ENCODE measurements at places on chromosomes 12 and 14.

DNA sequence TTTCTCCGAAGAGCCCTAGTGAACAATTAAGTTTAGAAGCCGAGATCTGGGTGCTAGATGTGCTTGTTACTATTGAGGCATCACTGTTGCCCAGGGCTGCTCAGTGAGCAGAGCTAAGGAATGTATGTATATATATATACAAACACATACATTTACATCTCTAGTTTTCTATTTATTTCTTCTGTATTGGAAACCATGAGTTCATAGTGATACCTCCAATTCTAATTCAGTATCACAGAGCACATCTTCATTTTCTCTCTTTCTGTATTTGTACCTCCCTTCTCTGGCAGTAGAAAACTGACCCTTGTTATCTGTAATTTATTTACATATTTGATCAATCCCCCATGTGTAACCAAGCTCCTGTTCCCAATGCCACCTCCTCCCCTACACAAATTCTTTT is 40.7 kb upstream of the FUT8 start:
- no peak for DNase-seq

DNA sequence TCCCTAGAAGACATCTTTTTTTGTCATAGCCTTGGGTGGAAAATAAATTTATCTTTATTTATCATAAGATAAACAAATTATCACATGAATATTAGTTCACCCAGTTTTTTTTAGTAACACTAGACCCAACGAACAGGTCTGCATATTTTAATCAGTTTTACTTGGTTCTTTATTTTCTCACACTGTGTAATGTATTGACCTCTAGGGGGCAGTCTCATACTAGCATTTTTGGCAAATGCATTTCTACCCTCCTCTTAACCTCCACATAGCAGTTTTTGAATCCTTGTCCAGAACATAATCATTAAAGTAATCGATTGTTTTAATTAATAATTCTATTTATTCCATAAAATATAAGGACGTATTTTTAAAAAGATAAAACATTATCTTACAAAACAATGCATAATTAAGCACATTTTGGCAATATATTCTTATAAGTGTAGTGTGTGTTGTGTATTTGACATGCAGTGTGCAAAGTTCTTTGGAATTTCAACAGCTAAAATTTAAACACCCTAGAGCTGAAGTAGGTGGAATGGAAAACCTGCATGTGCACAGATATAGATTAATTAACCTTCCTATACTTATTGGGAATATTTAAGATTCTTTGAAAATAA is 31.6 kb upstream of the PTPRQ start:
- peak; percentile 30 for DNase-seq

DNA sequence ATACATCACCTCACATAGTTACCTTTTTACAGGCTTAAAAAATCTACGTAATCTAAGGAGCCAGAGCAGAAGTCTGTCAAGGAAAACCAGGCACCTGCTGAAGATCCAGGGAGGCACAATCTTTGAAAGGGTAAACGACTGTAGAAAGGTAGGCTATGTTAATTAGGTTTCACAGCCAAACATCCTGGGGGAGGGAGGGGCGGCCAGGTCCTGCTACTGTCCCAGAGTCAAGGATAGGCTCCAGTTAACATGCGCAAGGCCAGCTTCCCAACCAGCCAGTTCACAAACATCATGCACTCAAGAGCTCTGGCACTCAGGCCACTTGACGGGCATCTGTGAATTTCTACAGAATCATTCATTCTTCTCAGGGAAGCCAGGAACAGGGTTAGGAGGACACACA is 22.9 kb downstream of the NIN start:
- no peak for DNase-seq

DNA sequence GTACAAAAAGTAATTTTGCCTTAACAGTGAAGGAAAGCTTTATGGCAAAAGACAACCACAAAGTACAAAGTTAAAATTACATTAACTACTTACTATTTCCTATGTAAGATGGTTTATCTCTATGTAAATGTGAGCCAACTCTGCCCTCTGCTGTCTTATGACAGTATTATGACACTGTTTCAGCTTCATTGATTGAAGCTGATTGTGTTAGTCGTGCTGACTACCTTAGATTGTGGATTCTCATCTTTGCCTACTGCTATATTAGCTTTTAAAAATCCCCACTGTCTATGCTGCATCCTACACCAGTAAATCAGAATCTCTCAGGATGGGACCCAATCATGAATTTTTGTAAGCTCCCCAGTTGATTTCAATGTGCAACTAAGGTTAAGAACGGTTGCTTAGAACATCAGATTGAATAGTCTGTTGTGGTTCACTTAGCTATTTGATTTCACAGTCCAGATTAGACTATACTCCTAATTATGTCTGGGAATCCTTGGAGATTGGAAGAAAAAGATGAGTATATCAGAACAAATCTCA is 12.2 kb upstream of the SPTB start:
- peak; percentile 16 for DNase-seq

- peak; percentile 81 for DNase-seq
These were observed 50.9 kb upstream of the CCT2 start for GRCh38 chr12:69534389-69534822.

- DNase-seq = no peak
These were observed 12.5 kb upstream of the KRT80 start for GRCh38 chr12:52204095-52204930.

GRCh38 chr12:68067762-68068376 is 78.6 kb downstream of the IFNG-AS1 start:
- DNase-seq = no peak

GRCh38 chr12:108126212-108126611 is 2.9 kb upstream of the WSCD2 start:
- DNase-seq = no peak

- no peak for DNase-seq
These were observed 25.2 kb upstream of the NCOR2 start for GRCh38 chr12:124592481-124593160.

GRCh38 chr14:64201296-64201695 is 92.9 kb downstream of the ESR2 start:
- no peak for DNase-seq

DNA sequence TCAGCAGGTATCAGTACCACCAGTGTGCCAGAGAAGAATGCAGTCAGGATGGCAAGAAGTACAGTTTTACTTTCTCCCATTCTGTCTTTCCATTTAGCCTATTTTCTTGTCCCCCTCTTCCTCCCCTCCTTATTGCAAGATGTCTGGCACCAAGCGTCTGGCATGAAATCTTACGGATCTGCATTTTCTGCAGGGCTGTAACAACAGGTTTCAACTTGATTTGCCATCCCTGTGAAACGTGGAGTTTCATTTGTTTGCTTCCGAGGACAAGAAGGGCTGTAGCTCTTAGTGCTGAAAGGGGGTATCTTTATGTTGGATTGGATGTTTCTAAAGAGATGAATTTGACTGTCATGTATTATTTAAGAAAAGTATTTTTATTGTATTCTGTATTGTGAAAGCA is 1110.6 kb downstream of the BCL11B start:
- no peak for DNase-seq

GRCh38 chr12:14193639-14194038 is 171.8 kb upstream of the ATF7IP start:
- no peak for DNase-seq

DNA sequence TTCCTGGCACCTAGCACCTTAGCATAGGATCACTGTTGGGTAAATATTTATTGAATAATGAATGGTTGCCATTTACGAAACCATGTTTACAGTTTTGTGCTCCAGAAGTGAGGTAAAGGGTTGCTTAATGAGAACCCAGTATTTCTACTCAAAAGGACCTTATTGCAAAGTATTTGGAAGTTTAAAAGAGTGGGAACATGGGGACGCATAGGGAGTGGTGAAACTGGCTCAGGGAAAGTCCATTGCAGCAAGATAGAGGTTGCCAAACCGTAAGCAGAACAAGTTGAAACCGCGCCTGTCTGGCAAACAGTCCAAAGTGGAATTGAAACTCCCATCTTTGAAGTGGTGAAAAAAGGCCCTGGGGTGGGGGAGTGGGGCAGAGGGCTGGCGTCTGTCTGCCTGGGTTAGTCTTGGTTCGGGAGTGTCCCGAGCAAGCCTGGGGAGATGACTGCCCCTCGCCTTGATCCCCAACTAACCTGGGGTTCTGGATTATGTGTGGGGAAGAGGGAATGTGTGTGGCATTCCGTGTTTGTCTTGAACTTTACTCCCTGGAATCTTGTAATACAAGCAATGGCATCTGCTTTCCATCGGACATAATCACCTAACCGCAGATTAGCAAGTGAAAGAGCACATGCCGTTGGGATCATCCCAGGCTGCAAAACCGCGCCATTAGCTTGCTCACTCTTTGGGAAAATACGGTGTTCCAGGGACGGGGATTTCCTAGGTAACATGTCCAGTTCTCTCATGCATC is 7.2 kb downstream of the ALDH2 start:
- DNase-seq = no peak

DNA sequence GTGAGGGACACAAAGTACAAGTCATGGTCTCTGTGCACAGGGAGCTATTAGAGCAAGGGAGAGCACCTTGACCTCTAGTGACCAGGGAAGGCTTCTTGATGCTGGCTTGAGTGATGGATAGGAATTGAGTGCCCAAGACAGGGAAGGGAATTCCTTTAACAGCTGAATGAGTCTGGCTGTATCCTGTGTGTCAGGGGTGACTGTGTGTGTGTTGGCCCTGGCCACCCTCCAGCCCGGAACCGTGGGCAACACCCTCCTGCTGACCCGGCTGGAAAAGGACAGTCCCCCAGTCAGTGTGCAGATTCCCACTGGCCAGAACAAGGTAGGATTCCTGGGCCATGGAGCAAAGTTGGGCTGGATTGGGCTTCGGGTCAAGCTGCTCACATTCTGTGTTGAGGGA is 5.5 kb upstream of the PFDN5 start:
- DNase-seq = no peak

DNA sequence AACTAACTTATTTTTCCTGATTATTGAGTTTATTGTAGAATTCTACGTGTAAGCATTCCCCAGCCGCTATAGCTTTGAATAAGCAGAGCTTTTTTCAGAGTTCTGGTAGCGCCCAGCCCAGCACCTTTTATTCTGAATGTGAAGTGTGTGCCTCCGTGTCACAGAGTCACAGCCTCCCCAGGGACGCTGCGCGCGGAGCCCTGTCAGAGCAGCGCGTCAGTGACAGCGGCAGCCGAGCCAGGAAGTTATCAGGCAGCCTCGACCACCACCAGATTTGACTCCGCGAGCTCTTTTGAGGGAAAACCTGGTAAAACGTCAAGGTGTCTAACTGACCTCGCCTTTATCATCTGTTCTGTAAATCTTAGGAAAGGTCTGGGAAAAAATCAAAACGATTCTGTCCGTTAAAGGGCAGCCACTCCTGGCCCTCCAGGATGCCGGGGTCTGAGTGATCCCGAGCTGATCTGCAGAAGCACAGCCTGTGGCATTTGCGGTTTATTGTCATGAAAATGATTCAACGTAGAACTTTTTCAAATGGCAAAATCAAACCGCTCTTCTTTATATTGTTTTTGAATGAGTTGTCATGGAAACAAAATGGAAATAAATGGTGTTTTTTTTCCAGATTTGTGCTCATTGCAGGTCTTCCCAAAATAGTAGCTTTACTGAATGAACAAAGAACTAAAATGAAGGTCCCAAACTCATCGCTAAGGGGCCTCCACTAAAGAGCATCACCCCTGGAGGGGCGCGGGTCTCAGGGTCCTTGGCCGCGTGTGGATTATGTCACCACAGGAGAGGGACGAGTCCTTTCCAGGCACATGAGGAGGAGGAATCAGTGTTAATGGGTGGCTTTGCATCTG is 43.1 kb upstream of the MMP17 start:
- no peak for DNase-seq

- no peak for DNase-seq
These were observed 19.3 kb downstream of the SLC25A3 start for GRCh38 chr12:98612696-98613334.

DNA sequence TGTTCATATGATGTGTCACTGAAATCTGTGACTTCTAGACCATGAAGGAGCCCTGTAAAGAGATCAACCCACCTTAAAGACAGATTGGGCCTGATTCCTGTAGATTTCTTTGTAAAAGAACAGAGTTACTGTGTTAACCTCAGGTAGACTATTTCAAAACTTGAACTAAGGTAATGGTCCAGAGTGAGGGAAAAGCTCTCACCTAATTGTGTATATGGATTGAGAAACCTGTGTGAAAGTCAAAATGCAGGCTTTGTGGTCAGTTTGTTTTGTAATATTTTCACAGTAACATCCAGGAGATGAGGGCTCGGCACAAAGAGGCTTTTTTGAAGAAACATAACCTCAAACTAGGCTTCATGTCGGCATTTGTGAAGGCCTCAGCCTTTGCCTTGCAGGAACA is 16.4 kb downstream of the DLST start:
- no peak for DNase-seq

DNA sequence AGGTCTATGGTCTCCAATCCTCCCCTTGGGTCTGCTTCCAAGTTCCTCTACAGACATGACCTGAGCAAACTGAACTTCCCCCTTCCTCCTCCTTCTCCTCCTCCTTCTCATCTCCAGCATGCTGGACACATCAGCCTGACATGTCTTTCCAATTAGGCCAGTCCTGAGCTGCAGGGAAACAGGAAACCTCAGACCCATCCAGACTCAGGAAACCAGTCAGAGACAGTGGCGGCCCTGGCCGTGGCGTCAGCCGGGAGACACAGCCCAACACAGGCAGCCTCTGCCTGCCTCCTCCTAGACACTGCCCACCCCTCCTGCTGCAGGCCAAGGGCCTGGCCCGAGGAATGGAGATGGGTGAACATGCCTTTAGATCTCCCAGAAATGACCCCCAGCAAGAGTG is 468.8 kb downstream of the BCL11B start:
- no peak for DNase-seq

DNA sequence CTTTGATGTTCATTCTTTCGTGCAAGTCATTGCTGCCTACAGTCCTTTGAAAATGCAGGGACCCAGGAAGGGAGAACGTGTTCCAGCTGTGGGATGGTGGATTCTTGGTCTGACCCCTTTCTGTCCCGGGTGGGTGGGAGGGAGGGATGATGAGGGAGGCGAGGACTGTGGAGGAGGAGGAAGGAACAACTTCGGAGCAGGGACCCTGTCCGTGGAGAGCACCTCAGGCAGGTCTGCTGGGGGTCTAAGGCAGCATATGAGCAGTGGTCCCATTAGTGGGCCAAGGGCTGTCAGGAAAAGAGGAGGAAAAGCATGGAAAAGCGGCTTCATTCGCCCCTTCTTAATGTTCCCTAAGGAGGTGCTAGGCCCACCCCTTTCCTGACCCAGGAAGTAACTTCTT is 36.0 kb downstream of the CACNA2D4 start:
- no peak for DNase-seq

Measured in NCI-H446 treated with DMSO at 0.1 percent for 48 hours (cell line).